ENCODE measurements at places on chromosomes 7 and 10.

- DNase-seq: no peak
Observed at GRCh38 chr7:142024547-142024946, 28.9 kb downstream of the MGAM start.

DNA sequence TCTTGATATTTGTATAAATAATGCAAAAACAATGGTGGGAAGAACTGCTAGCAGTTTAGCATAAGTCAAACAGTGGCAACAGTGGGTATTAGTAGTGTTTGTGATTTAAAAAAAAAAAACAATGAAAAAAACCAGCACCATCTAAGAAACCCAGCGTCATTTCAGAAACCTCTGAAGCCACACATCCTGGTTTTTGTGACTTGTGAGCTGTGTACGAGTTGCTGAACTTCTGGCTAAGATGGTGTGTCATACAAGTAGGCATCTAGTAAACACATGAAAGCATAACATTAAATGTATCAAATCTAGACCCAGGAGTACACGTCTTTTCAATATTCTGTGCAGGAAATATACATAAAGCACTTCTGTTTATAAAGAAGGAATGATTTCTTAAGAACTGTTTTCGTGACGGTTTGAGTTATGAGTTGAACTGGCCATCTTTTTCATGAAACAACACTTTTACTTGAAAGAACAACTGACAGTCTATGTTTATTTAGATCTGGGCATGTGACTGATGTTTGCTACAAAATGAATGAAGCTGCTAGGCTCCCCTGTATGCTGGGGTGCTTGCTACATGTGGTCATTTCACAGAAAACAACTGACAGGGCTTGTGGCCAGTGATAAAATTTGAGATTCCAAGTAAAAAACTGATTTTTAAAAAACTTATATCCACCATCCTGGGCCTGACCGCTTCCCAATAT, 143.5 kb downstream of the PIP4K2A start:
- DNase-seq: no peak

DNA sequence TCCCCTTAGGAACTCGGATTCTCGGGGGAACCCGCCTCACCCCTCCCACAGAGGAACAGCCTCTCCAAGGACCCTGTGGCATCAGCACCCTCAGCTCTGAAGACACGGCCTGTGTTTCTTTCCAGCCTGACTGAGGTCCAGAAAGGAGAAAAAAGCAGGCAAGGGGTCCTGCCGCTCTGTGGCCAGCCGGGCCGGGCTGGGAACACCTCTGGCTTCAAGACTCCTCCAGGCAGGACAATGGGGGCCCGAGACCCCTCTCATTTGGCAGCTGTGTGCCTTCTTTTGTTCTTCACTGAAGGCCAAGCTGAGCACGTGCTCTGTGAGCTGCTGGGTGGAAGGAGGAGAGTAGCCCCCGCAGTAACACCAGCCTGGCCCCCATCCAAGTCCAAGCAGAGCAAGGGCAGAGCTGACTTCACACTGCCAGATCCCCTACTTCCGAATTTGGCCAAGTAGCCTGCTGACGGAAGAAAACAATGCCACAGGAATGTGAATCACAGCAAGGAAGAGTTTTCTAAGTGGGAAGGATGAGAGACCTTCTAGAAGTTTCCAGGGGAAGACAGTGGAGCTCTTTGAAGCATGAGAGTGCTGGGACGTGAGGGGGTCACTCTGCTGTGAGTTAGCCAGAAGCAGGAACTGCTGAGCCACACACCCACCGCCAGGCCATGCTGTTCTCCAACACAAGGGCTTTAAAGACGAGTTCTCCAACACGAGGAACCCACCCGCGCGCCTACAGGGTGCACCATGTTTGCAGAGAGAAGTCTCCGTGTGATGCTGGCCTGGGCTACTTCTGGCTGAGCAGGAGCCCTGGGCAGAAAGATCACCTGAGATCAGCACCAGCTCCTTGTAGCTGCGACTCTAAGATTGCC, 3.1 kb downstream of the CNPY1 start:
- no peak for DNase-seq

DNA sequence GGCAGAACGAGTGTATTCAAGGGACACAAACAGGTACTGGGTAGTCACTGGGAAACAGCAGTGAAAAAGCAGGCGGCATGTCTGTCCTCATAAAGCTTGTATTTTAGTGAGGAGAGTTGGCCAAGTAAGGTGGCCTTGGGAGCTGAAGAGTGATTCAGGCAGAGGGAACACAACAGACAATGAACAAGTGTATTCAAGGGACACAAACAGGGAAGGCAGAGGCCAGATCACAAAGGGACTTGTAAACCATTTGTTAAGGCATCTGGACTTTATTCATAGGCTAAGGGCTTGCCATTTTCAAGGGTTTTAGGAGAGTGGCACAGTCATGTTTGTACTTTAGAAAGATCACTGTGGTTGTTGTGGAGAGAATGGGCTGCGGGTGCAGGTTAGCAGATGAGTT, 49.0 kb downstream of the LRMDA start:
- DNase-seq: no peak

GRCh38 chr10:114257498-114257897, 18.4 kb downstream of the VWA2 start:
- DNase-seq: no peak

DNA sequence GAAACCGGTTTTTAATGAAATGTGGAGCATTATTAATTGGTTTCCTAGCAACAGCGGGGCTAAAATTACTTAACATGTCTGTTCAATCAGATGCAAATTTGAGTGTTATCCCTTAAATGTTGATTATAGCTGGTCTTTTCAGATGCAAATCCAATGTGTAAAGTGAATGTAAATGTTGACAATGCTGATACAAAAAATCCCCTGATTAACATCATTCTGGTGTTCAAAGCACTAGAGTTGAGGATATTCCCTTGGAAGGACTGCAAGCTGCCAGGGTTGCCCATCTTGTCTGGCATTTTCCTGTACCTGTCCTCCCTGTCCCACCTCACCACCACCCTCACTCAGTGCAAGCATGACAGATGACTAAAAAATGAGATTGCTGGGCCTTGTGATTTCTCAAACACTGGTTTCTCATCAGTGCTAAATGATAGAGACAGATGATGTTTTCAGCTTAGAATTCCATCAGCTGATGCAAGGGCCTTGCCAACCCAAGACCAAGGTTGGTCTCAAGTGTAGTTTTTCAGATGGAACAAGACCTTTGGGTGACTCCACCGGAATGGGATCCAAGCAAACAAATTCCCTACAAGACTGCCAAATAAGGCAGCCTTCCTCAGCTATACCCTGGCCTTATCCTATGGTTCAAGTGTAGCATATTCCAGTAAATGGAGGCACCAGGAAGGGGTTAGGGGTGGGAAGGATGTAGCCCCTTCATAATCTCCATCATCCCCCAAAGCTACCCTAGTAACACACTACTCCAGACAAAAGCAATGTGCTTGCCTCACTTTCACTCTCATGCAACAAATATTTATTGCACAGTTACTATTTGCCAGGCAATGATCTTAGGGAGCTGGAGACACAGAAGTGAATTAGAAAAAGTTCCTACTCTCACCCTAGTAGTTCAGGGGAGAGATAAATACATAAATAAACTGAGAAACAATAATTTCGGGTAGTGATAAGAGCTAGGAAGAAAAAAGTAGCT, 54.9 kb downstream of the JAZF1 start:
- DNase-seq: no peak

DNA sequence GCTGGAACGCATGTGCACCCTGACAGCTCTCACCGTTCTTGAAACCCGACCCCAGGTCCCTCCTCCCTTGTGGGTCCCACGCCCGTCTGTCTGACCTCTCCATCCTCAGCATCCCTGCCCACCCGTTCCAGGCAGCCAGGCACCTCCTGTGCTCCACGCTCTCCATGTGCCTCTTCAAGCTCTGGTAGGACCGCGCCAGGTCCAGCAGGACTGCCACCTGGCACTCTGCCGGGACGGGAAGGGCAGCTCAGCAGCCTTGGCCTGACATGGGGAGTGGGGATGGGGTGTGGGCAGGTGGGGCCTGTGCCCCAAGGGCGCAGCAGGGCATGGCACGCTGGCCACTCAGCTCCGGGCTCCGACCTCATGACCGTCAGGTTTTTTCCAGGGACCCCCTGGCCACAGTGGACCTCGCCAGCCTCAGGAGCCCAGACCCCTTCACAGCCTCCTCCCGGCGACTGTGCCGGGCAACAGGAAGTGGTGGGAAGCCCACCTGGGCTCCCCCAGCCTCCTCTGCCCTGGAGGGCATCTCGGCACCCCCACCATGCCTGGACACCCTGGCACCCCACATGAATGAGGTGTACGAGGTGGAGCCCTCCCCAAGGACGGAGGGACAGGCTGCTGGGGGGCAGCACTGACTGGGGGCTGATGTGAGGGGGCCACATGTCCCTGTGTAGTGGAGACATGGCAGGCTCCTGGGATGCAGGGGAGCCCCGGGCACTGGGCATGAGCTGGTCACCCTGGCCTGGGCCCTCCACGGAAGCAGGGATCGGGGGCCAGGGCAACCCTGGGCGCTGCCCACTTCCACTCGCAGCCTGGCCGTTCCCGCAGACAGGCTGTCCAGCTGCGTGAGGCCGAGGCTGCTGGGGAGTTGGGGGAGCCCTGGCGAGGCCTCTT, 25.1 kb upstream of the NKX6-2 start:
- DNase-seq: no peak

GRCh38 chr10:48939790-48940325, at the start of gene LRRC18:
Gene LRRC18, minus strand, starts transcription at chr10:48939840. Its CDS starts 25,685 bp downstream, at chr10:48914155.
- no peak for DNase-seq

- DNase-seq: no peak
Observed at GRCh38 chr7:105985229-105985628, 22.2 kb downstream of the CDHR3 start.

DNA sequence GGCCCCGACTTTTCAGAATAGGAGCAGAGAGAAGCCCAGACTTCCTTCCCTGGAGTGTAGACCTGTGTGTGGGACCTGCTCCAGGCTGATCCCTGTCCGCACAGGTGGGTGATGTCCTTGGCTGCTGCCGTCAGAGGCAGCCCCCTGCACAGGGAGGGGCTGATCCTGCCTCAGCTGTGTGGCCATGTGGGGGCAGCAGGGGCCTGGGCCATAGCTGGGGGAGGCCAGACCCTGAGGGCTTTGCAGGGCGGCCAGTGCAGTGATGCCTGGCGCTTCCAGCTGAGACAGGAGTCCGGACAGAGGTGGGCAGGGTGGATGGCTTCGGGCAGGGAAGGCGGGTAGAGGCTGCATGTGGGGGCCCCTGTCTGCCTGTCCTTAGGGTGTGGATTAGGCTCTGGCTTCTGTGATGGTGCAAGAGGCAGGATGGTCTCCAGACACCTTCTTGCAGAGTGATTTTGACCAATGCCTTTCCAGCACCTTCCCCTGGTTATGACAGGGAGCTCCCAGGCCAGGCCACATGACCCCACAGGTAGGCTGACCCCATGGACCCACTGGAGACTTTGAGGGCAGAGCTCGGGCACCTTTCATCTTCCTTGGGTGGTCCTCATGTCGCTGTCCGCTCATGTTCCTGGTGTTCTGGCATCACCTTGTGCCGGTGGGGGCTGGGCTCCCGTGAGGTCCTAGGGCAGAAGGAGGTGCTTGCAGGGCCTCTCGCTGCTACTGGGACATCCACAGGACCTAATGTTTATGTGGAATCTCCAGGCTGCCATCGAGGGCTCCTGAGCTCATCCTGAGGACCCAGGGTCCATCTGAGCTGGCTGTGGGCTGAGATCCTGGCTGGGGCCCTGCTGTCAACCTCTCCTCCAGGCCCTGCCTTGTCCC, 141.5 kb downstream of the ADCY1 start:
- DNase-seq: no peak

GRCh38 chr7:56079450-56080185, 13.1 kb downstream of the PHKG1 start:
- no peak for DNase-seq
